ENCODE measurements at places on chromosomes 5 and 9.

GRCh38 chr5:149730620-149731331, 666 bp downstream of the PPARGC1B start:
- DNase-seq: peak; percentile 60

DNA sequence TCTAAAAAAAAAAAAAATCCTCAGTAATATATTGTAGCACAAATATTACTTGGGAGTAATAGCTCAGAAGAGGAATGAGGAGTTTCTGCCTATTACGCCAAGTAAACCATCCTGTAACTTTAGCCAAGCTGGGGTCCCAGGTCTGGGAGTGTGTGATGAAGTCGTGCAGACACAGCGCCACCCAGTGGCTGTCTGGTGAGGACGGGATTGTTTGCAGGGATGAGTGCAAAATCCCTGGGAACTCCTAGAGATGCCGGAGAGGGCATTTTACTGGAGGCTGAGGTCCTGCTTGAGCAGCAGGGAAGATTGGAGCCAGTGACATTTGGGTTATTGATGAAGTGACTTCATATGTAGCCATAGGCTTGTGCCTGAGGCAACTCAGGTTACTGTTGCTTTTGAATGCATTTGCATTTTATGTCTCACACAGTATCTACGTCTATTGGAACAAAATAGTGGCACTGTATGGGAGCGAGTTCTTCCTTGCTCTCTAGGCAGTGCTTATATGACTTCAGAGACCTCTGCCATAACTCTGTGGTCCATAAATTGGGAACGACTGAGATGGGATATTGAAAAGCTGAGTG, 72.8 kb downstream of the PSAT1 start:
- DNase-seq: peak; percentile 67

GRCh38 chr5:68240202-68240601, 24.6 kb downstream of the PIK3R1 start:
- no peak for DNase-seq

DNA sequence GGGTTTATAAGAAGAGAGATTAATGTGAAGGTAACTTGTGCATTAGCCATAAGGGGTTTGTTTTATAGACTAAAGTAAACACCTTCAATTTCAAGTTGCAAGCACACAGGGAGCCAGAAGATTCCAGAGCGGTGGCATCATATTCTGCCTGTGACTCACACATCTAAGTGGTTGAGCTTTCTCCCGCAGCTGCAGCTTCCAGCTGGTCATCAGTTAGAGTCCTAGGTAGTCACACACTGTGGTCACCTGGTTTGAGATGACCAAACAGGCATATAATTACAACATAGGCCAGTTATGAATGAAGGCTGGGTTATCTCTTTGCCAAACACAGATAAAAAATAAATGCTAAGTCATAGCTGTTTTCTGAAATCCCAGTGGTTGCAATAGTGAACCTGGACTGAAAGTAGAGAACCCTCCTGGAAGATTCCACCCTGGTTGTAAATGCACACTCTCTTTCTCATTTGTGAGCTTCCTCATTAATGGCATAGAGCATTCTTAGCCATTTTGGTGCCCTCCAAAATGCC, 171.3 kb downstream of the GDNF start:
- no peak for DNase-seq

DNA sequence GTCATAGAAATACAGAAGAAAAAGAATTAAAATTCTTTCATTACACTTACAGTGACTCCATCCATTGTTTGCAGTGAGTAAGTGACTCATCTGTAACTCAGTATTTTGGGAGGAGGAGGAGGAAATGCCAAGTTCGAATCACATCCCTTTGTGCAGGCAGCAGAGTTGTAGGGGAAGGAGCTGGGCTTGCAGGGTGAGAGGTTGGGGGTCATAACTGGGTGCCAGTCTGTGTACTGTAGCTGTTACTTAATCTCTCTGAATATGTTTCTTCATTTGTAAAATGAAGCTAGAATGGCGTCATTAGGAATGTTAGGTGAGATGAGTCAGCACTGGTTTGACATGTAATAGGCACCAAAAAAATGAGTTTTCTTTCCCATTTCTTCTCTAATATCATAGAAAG, 235.7 kb upstream of the ADAMTSL1 start:
- no peak for DNase-seq

- DNase-seq: no peak
Measured at GRCh38 chr9:85569988-85570387, 171.8 kb downstream of the AGTPBP1 start.

DNA sequence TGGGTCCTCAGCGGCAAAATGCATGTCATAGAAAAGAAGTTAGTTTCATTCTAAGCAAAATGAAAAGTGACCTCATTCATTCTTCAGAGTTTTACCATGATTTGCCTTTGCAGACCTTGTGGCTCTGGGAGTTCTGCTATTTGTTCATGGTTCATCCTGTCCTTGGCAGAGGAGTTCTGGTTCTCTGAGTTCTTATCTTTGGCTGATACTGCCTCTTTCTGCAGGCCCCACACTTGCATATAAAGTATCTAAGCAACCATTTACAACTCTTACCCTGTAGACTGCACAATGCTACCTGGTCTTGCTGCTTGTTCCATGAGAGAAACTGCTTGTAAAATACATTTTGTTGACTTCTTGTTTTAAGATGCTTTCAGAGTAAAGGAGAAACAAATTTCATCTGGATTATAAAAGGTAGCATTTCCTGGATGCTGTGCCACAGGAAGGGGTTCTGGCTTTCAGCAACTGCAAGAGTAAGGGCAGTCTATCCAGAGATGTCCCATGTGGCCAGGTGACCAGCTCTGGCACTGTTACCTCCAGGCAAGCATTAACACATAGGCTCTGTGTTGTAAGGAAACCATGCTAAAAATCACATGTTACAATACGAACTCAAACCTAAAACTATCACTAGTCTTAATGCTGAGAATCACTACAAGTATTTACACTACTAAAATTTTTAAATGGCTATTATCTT, 513.2 kb downstream of the SPOCK1 start:
- no peak for DNase-seq

Data from activated CD4-positive, alpha-beta T cell treated with anti-CD3 and anti-CD28 coated beads for 48 hours (primary cell).